ENCODE measurements at places on chromosomes 12 and 14.

DNA sequence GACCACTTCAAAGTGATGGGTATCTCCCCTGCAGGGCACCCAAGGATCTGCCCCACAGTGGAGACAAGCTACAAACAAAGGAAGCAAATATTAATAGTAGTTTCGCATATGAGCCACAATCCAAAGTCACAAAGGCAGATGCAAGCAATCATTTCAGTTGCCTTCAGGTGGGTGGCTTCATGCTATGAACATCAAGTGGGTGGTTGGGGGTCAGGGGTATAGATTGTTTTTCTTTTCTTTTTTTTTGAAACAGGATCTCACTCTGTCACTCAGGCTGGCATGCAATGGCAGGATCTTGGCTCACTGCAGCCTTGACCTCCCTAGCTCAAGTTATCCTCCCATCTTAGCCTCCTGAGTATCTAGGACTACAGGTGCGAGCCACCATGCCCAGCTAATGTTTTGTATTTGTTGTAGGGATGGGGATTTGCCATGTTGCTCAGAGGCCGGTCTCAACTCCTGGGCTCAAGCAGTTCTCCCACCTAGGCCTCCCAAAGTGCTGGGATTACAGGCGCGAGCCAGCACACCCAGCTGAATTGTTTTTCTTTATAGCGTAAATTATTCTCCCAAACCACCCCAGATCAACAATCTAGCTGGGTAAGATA is 13.4 kb upstream of the NT5DC3 start:
- DNase-seq, result no peak

DNA sequence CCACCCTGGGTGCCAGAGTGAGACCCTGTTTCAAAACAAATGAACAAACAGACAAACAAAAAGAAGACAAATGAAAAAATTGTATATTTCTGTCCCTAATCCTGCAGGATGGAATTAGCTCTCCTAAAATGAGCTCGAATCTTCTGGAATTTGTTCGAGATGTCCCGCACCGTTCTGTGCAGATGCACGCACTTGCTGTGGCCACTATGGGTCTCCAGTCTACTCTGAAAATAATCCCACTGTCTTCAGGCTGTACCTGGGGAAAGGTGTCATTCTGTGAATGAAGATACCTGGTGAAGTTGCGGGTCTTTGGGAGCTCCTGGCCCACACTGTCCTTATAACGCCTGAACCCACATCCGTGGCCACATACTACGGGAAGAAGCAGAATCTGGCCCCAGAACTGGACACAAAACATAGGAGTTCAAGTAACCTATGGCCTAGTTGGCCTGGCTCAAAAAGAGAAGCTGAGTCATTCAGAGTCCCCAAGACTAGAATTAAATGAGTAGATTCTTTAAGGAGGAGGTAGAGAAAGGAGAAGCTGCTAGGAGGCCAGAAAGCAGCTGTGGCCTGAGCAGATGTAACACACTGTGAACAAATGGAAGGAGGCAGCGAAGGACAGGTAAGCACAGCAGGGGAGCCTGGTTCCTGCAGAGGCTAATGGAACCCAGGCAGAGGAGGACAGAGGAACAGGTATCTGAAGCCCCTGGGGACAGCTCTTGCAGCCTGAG is 108.6 kb downstream of the FOXN3 start:
- no peak for DNase-seq

- no peak for DNase-seq
Measured at GRCh38 chr12:109873653-109874052, 6.7 kb downstream of the GLTP start.

GRCh38 chr14:67068251-67068650 is 121.0 kb upstream of the GARIN2 start:
- no peak for DNase-seq

- no peak for DNase-seq
Measured at GRCh38 chr14:80959496-80959895, 4.1 kb downstream of the TSHR start.

DNA sequence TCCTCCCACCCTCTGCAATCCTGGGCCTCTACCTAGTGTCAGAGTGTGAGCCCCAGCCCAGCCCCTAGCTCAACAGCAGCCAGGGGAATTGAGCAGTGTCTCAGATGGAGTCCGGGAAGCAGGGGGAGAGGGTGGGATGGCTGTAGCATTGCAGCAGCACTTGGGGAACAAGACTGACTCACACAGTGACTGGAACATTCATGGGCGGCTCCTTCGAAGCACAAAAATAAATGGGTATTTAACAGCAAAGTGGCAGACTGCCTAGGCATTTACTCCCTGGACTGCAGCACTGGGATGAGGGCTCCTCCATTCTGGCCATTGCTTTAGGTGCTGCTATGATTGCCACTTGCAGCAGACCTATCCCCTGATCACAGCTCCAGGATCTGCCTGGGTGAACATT is 46.0 kb upstream of the STK38L start:
- peak; percentile 8 for DNase-seq

DNA sequence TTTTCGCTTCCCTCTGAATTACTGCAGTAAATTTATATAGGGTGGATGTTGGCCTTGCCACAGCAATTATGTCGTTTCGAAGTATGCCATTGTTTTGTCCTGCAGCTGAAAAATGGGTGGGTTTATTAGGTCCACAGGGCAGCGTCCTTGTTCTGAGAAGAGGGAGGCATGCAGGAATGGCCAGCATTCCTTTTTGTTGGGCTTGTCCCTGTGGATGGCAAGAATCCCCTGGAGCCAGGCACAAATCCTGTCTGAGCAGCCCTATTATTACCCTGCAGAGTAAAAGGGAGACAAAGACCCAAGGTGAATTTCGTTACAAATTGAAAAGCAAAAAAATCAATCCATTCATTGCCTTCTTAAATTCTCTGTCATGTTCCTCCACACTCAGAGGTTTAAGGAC is 88.1 kb downstream of the CHST11 start:
- DNase-seq, result peak; percentile 24

GRCh38 chr14:105214324-105214915 is 33.3 kb upstream of the NUDT14 start:
- DNase-seq, result no peak

- peak; percentile 55 for DNase-seq
Measured at GRCh38 chr12:44525806-44526654, 350.1 kb downstream of the NELL2 start.

DNA sequence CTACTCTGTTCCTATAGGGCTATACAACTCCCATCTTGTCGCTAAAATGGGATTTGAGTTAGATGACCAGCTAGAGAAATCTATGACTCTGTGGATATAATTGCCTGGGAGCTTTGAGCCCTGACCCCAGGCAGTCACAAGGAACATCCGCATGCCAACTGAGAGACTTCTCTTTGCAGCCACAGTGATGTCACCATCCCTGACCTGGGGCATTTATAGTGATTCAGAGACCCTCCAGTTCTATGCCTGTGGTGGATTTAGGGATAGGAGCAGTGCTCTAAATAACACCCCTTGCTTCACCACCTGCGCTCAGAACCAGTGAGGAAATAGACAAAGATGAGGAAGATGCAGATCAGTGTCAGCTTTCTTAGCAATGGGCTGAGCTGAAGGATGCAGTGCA is 86.2 kb downstream of the RIN3 start:
- DNase-seq, result no peak

DNA sequence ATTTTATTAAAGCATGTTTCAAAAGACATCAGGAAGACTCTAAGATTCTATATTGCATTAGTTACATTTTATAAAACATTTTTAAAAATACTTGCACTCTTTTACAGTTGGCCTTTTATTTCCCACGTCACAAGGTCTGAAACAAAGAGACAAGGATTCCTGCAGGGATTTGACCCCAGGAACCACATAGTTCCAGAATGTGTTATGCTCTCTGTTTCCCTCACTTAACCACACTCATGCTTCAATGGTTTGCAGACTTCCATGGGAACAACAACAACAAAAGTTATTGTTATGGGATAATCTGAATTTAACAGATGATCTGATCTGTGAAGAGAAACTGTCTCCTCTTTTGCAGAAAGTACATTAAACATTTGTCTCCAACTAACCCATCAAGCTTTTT is 104.3 kb upstream of the PPFIA2 start:
- peak; percentile 26 for DNase-seq

DNA sequence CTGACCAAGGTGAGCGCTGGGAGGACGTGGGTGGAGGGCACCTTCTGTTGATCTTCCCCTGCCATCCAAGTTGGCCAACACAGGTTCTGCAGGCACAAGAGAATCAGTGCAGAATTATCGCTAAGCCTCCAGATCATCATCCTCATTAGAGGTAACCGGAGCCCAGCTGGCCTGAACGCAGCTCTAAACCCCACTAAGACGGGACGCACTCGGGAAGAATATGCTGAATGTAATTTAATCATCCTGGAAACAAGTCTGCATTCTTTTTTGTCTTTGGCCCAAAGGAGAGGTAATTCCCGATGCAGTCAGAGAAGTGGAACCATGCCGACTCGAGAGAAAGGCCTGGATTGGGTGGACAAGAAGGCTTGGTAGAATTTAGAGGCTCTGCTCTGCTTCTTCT is 111.0 kb upstream of the GSC start:
- no peak for DNase-seq

- DNase-seq, result no peak
Measured at GRCh38 chr14:92729634-92730358, 18.6 kb downstream of the LGMN start.

GRCh38 chr12:113464852-113465719 is 6.6 kb downstream of the LHX5 start:
- peak; percentile 44 for DNase-seq

- DNase-seq, result no peak
Measured at GRCh38 chr12:117863002-117863709, 105.6 kb downstream of the KSR2 start.

- DNase-seq, result peak; percentile 81
Measured at GRCh38 chr12:14723763-14724162, 27.4 kb upstream of the GUCY2C start.

- no peak for DNase-seq
Measured at GRCh38 chr12:121330692-121331091, 21.5 kb downstream of the ANAPC5 start.

DNA sequence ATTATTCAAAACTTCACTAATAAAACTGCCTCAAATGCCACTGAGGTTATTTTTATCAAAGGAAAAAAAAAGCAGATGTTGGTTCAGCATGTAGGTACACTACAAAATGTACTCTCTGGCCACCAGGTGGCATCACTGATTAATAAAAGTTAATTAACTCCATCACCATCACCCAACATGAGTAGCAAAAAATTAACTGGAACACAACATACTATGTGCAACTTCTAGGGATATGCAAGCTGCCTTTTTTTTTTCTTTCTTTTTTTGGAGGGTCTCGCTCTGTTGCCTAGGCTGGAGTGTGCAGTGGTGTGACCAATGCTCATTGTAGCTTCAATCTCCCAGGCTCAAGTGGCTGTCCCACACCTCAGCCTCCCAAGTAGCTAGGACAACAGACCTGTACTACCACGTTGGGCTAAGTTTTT is 43.8 kb upstream of the NR2C1 start:
- peak; percentile 80 for DNase-seq

- peak; percentile 72 for DNase-seq
Measured at GRCh38 chr12:95582230-95583058, 31.2 kb upstream of the USP44 start.

- no peak for DNase-seq
Measured at GRCh38 chr14:71142375-71143038, 235.2 kb downstream of the PCNX1 start.

DNA sequence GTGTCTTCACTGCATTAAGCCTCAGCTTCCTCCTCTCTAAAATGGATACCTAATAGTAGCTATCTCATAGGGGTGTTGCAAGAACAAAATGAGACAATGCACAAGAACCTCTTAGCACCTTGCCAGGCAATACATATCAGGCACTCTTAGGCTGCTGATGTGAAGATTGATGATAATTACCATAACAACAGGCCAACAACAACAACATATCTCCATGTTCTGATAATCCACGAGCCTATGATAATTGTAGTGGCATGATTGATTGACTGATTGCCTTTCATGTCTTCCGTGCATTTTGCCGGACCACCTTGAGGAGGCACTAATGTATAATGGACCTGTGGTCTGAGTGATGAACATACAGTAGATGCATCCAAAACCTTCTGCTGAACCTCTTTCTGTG is 50.7 kb upstream of the WSCD2 start:
- DNase-seq, result no peak

- no peak for DNase-seq
Measured at GRCh38 chr12:62082448-62082847, 177.8 kb upstream of the USP15 start.

GRCh38 chr12:89951050-89951693 is 242.5 kb upstream of the ATP2B1 start:
- no peak for DNase-seq

DNA sequence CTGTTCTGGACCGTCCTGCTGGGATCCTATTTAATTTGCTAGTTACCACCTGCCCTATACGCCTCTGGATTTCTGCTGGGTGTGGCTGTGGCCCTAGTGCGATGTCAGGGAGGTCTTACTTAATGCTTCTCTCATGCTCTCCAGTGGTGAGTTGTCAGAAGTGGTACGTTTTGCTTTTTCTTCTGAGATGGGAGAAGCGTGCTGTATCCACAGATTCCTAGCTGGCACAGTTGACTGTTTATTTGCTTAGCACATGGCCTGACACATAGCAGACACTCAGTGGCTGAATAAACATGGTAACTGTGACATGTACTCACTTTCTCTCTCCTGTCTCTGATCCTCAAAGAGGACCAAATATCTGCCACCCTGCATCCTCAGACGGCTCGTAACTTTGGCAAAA is 107.3 kb downstream of the CACNA1C start:
- no peak for DNase-seq

All from GM23338 (cell line).